Epithelial cell of proximal tubule (primary cell): ENCODE measurements at places on chromosomes 12 and 14. TPM values are rescaled to one million over a fixed set of nuclear protein-coding genes. Genes with fewer than 3 reads are reported as not detected.

DNA sequence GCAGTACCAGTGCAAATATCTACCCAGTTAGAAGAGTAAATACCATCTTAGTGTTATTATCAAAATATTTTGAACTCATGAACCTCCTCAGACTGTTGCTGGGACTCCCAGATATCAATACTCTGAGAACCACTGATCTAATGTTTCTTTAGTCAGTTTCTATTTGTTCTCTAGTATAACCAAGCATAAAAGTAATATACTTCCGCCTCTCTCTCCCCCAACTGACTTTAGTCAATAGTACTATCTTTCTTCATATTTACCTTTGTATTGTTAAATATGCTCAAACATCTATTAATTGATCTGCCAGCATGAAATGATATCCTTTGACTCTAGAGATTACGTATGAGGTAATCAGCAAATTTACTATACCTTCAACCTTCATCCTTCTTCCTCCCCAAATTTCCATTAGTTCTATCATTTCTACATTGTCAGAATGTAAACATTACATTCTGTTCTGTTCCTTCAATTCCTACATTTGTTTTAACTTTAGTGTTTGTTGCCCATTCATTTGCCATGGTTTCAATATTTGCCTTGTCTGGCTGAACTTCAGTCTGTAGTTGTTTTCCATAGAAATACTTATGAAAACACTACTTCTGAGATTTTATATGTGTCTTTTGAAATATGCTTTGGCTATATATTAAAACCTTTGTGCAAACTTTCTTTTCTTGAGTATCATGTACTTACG is 192.5 kb upstream of the PDE3A start:
- DNase-seq: no peak

DNA sequence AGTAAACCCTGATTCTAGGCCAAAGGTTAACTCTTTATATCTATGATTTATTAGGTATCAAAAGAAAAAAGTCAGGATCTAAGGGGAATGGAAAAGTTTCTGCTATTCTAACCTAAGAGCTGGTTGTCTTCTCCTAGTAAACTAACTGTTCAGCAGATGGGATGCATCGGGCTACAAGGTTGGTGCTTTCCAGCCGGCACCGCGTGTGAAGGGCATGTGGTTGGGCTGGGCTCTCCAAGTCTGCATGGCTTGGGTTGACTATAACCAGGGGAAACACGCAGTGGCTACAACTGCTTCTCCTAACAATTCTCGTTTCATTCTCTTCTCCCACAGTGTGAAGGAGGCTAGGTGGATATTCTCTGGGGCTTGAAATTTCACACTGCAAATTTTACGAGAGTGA is 354.5 kb downstream of the APAF1 start:
- DNase-seq: no peak

- no peak for DNase-seq
These were observed 183.7 kb upstream of the NTF3 start for GRCh38 chr12:5248230-5248629.

- no peak for DNase-seq
These were observed 55.3 kb downstream of the FIGNL2 start for GRCh38 chr12:51793201-51793600.

DNA sequence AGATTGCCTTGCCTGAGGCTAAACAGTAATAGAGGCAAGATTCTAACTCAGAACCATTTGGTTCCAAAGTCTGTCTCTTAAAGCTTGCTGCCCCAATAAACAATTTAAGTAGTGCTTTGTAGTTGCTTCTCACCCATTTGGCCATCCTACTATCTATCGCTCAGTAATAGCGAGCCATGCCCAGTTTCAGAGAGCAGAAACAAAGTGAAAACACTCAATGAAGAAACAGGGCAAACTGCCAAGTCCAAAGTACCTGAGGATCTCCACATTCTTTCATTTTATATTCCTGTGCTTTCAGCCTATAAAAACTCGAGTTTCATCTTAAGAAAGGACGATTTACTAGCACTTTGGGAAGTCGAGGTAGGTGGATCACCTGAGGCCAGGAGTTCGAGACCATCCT is 103.3 kb upstream of the BBS10 start:
- no peak for DNase-seq

DNA sequence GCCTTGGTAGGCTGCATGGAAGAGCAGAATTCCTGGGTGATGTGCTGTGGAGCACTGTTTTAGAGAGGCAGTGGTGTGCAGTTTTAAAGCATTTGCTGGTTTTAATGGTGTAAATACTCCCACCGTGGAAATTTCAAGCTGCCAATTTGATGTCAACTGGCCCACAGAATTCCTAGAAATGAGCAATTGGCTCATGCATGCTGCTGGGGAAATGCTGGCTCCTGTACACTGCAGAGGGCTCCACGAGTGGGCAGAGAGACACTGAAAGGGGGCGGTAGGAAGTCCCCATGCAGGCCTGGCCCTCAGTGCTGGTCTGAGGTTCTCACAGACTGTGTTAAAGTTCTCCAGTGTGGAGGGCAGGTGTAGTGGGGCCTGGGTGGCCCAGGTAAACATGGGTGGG is 99.4 kb upstream of the NTF3 start:
- no peak for DNase-seq

Gene PIWIL1
- total RNA-seq: not detected in 2 replicates

DNA sequence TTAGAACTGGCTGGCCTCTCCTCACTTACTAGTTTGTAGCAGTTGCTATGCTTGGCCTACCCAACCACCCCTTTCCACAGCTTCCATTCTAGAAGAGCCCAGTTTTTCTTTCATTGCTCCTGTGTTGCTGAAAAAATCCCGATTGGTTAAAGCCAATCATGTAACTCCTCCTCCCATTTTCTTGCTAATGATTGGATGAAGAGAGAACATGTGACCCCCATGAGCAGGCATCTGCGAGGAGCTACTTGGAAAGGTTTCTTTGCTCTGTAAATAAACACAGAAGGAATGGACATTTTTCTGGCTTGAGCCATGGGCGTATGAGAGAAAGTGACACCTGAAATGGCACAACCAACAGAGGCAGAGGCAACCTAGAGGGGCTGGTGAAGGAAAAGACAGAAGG is 773.8 kb upstream of the TBX3 start:
- DNase-seq: no peak

GRCh38 chr14:52315355-52315718 is 1.2 kb downstream of the PTGER2 start:
- DNase-seq: no peak

Gene SOS2
- total RNA-seq: 10.1 and 13.5 TPM in 2 replicates
